Thoracic aorta (tissue), 2 donors: ENCODE measurements at places on chromosomes 4 and X.

GRCh38 chr4:35820003-35820402 lies 424.3 kb downstream of the ARAP2 start:
- no peak for DNase-seq

GRCh38 chr4:8188743-8189550 lies 10.1 kb upstream of the SH3TC1 start:
- no peak for DNase-seq

DNA sequence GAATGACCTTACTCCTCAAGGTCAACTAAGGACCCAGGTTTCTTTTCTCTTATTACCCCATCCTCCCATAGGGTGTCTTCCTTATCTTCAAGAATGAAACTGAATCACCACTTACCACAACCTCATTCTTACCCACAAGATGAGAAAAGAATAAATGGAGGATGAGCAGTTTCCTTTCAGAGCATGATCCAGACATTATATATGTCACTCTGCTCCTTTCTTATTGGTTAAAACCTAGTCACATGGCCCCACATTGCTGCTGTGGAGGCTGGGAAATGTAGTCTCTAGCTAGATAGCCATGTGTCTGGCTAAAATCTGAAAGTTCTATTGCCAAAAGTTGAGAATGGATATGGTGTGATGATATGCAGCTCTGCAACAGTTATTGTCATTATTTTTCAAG lies 62.4 kb upstream of the RAI2 start:
- DNase-seq = no peak

DNA sequence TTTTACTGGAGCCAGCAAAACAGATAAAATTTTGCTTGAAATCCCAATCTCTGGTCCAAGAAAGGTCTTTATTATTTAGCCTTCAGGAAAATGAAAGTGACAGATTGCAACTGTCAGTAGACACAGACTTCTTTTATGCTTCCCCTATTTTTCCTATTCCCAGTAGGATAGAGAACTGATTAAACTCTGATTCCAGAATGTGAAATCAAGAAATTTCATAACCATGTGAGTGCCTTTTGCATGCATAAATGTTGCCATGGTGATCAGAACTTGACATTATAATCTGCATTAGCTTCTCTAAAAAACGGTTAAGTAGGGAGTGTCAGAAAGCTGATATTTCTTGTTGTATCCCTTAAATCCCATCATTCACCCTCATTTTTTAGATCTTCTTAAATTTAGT lies 255.2 kb upstream of the GABRA2 start:
- no peak for DNase-seq

DNA sequence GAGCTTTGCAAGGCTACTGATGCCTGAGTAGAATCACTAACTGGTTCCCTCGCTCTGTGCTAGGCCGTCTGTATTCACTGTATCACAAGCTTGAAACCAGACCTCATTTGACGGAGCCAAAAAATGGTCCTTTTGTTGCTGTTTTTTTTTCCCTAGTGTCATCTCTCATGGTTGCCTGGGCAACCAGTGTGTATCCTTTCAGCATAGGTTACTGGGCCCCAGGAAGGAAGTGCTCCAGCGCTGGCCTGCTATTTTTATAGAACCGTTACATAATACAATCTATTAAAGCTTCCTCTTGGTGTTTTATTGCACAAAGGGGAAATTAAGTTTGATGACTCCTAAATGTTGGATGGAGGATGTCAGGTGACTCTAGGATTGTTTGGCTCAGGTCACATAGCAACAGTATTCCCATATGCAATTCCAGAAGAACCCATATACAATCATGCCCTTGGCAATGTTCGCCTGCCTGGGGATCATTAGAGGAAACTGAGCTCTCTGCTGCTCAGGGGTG lies 220.4 kb downstream of the SPRY1 start:
- DNase-seq = no peak

- DNase-seq = no peak
These were observed 54.9 kb downstream of the MND1 start for GRCh38 chr4:153399358-153399757.

GRCh38 chr4:130995988-130996387 lies 1900.0 kb downstream of the C4orf33 start:
- no peak for DNase-seq

GRCh38 chrX:121163443-121163842 lies 116.0 kb downstream of the GLUD2 start:
- DNase-seq = no peak

- no peak for DNase-seq
These were observed 26.7 kb upstream of the PCDH18 start for GRCh38 chr4:137558951-137559350.

DNA sequence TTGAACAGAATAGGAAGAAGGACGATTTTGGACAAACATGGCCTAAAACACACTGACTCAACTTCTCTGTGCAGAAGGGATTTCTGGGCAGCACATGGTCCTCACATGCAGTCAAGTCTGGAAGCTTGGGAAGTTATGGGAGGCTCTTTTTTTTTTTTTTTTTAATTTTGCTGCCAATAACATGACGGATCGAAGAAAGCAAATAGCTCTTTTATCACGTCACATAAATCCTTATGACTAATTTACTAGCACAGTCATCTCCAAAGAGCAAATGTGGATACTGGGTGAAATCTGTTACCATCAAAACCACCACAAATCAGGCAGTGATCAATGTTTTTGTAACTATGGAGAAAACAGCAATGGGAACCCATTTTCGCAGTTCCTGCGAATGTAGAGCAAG lies 193.3 kb upstream of the FAM9B start:
- DNase-seq = no peak

- DNase-seq = no peak
These were observed 7.6 kb upstream of the TBC1D19 start for GRCh38 chr4:26576231-26576739.

DNA sequence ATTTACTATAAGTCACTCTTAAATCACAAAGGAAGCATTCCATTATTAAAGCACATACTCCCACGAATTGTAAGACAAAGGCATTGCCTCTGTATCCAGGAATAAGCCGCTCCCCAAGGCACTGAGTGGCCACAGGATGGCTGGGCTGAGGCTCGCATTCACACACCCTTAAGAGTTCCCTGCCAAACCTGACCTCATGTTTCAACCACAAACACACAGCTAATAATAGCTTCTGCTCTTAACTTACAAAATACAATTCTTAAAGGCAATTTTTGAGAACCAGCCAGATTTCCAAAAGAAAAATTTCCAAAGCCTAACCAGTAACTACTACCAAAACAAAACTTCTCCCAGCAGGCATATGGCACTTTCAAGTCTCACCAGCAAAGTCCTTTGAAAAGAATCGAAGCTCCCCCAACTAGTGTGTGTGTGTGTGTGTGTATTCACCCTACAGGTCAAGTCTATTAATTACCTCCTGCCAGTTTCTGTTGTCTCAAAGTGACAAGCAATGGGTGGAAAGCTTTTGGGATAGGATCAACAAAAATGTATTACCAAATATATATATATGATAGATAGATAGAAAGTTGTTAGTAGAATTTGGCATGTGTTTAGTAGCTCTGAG lies 36.0 kb downstream of the ARHGAP6 start:
- peak; percentile 33 for DNase-seq

- DNase-seq = no peak
These were observed 542.4 kb upstream of the FAM241A start for GRCh38 chr4:111602848-111603247.

GRCh38 chrX:68934421-68934820 lies 105.6 kb downstream of the EFNB1 start:
- no peak for DNase-seq

DNA sequence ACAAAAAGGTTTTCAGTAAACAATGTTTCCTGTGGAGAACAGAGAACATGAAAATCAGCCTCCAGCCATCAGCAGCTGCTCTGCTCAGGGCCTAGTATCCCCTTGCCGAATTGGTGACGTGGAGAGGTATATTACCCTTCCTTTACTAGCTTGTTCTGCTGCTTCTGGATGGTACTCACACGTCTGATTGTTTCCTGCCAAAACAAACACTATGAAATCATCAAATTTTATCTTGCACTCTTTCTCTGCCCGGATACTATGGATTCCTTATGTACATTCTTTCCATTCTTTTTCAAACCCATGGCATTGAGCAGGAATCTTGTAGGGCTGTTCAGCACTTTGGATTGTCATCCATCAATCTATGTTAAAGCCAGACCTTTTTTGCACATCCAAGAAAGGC lies 18.8 kb upstream of the METAP1 start:
- no peak for DNase-seq

- no peak for DNase-seq
These were observed 16.0 kb downstream of the GSPT2 start for GRCh38 chrX:51759055-51759839.

GRCh38 chr4:102722740-102723139 lies 38.0 kb downstream of the MANBA start:
- DNase-seq = no peak

DNA sequence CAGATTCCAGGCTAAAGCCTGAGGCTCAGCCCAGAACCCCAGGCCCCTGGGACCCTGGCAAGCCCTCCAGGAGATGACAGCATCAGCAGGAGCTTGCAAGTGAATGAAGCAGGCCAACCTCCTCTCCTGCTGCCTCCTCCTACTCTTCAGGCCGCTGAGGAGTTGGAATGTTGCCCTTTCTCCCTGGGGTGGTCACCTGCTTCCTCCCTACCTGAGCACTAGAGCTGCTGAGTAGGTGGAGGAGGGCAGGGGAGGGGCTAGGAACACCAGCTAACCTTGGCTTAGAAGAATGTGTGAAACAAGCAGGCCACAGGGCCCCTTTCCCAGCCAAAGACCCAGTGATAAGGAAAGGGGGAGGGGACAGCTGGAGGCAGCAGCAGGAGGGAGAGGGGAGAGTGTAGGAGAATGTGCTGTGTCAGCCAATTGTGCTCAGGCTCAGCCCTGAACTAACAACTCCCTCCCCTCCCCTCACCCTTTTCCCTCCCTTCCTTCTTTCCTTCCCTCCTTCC lies 58.0 kb downstream of the PJA1 start:
- no peak for DNase-seq

GRCh38 chr4:161148051-161148450 lies 1015.7 kb downstream of the FSTL5 start:
- DNase-seq = no peak

GRCh38 chr4:110618581-110619462 lies 4.1 kb downstream of the PITX2 start:
- DNase-seq = no peak

DNA sequence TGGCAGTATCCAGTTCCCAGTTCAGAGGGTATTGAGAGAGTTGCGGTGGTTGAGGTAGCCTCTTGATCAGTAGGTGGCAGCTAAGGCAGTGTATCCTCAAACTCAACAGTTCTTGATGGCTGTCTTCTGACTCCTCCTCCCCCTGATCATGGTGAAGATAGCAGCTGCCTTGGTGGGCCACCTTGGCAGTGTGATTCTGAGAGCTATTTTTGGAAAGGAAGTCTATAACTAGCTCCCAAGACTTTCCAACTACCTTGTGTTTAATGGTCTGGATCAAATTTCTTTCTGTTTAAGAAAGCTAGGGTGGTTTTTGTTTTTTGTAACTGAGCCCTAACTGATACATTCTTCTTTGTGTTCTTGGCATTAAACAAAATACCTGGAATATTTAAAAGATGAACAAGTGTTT lies 10.5 kb upstream of the TBC1D19 start:
- DNase-seq = no peak

- DNase-seq = no peak
These were observed 784 bp downstream of the MAP7D3 start for GRCh38 chrX:136250191-136251040.

GRCh38 chrX:22360129-22360528 lies 87.4 kb downstream of the CBLL2 start:
- DNase-seq = no peak

DNA sequence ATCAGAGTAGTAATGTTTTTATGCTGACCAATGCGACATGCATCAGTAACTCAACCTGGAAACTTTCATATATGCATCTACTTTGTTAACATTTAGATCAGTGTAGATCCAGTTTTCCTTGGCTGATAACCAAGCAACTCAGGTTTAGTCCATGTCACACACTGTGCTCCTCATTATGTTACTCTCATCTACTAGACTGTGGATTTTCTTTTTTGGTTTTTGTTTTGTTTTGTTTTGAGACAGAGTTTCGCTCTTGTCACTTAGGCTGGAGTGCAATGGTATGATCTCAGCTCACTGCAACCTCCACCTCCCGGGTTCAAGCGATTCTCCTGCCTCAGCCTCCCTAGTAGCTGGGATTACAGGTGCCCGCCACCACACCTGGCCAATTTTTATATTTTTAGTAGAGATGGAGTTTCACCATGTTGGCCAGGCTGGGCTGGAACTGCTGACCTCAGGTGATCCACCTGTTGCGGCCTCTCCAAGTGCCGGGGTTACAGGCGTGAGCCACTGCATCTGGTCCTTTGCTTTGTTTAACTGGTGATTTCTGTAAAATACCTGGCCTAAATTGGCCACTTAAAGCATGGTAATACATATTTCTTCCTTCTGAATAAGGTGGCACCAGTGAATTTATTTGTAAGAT lies 48.6 kb downstream of the SMARCAD1 start:
- no peak for DNase-seq

- DNase-seq = no peak
These were observed 75.9 kb upstream of the ENPP6 start for GRCh38 chr4:184293552-184293951.

GRCh38 chr4:76896614-76897535 lies 1.1 kb downstream of the SOWAHB start:
- no peak for DNase-seq

- no peak for DNase-seq
These were observed 85.6 kb downstream of the ANTXR2 start for GRCh38 chr4:79987401-79987800.

DNA sequence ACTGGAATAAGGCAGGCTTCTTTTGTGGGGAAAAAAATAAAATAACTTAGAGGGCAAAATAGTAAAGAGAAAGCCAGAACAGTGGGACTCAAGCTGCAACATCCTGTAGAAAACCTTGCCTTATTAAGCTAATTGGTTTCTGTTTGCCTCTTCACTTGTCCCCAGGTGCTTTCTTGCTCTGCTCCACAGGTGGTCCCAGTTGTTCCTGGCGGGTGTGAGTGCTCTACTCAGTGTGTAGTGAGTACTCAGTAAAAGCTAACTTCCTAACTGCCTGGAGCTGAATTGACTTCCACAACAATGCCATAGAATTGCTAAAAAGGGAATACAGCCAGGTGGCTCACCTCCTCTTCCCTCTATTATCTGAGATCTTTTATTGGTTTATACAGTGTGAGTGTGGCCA lies 930.2 kb downstream of the C4orf33 start:
- DNase-seq = no peak

GRCh38 chr4:55928846-55929245 lies 19.9 kb upstream of the CEP135 start:
- DNase-seq = no peak

DNA sequence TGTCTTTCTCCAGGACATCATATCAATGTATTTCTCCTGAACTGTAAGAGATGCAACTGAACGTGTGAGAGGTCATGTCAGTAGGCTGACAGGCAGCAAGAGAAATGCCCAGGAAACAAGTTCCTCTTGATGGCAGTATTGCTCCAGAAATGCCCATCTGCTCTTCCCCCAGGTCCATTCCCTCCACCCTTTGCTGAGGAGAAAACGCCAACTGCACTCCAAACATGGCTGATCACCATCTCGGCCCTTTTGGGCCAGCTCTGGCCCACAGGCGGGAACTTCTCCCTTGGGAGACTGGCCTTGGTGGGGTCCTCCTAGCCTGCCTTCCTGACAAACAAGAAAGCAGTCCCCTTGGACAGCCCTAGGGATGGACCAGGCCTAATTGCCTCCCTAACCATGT lies 276.5 kb upstream of the AGTR2 start:
- no peak for DNase-seq

- DNase-seq = no peak
These were observed 13.0 kb downstream of the SMARCA1 start for GRCh38 chrX:129510331-129510730.
